Eye (tissue), 1 donor: ENCODE measurements at places on chromosomes 7 and 10.
A peak's percentile ranks its signal among the peaks of the same experiment; 100 is the strongest.

GRCh38 chr10:88555190-88555908 lies 27.8 kb downstream of the RNLS start:
- no peak for DNase-seq

DNA sequence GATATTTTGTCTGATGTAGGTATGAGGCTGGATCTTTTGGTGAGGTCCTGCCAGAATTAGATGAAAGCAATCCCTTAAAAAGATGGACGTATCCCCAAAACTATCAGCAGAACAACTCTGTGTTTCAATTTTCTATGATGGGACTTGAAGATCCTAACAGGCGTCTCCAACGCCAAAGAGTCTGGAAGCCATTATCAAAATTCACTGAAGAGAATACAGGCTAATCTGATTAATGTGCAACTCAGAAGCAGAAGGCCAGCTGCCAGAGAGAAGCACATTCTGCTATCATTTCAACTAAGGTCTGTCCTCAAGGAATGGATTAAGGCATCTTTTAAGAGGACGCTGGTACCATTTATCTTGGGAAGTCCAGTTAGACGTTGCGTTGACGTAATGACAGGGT lies 119.7 kb downstream of the FGFR2 start:
- DNase-seq: peak; percentile 50

GRCh38 chr7:7705318-7705717 lies 13.1 kb downstream of the RPA3 start:
- no peak for DNase-seq

GRCh38 chr7:2750004-2750407 lies 62.0 kb downstream of the AMZ1 start:
- no peak for DNase-seq

- DNase-seq: no peak
Observed at GRCh38 chr7:155182406-155182970, 112.4 kb downstream of the HTR5A start.

GRCh38 chr10:14563359-14563940 lies 211.2 kb downstream of the FAM107B start:
- no peak for DNase-seq

DNA sequence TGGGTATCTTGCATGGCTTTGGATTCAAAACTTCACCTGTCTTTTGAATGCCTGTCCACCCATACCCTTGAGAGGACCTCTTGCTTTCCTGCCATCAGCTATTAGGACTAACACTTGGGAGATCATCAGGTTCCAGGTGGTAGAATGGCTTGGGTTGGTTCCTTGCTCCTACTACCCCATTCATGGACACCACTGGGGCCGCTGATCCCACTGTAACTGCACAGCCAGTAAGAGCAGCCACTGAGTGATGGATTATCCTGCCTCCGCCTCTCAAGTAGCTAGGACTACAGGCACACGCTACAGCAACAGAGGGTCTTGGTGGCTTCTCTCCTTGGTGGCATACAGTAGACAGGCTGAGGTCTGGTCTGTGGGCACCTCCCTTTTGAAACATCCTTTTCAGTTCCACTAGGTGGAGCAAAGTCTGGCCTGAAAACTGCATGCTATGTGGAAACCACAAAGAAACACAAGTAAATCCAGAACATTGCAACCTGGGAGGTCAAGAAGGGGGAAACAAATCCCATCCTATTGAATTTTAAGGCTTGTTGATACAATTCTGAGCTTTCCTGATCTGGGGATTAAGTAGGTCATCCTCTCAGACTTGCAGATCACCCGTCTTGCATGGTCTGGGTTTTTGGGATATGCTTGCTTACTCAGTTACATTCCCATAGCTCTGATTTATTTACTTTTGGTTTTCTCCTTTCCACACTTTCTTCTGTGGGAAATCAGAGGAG lies 9.4 kb downstream of the WBP1L start:
- peak; percentile 67 for DNase-seq

DNA sequence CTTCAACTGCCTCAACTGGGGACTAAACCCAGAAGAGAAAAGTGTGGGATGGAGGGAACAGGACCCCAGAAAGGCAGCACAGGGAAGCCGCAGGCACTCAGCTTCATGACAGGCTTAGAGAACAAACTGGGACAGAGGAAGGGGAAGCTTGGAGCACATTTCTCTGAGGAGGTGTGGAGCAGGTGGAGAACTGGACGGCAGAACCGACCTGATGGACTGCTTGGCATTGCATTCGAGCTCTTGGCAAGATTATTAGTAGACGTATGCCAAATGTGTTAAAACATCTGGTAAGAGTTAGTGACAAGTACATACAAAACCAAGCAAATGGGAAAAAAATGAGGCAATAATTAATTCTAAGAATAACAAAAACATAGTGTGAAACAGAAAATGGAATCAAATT lies 335.7 kb downstream of the SFMBT2 start:
- DNase-seq: peak; percentile 46

- DNase-seq: no peak
Observed at GRCh38 chr7:81143856-81144255, 225.0 kb upstream of the SEMA3C start.

- peak; percentile 91 for DNase-seq
Observed at GRCh38 chr7:22559829-22560489, 60.0 kb upstream of the STEAP1B start.

- no peak for DNase-seq
Observed at GRCh38 chr7:22624781-22625180, 102.2 kb upstream of the IL6 start.

DNA sequence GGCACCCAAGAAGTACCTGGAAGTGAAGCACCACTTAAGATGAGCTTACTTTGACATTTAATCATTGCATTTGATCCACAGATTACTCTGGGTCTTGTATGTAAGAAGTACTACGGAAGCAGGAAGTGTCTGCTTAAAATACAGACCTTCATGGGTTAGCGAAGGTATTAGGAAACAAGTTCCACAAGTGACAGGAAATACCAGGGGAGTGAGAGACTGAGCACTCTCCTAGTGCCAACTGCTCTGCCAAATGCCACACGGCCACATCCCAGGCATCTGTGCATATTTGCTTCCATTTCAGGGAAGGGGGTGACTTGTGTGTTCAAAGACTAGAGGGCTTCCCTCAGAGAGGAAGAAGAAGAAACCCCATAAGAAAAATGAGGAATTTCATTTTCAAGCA lies 57.2 kb upstream of the ANK3 start:
- no peak for DNase-seq

GRCh38 chr10:32982911-32983909 lies 25.2 kb upstream of the ITGB1 start:
- no peak for DNase-seq

DNA sequence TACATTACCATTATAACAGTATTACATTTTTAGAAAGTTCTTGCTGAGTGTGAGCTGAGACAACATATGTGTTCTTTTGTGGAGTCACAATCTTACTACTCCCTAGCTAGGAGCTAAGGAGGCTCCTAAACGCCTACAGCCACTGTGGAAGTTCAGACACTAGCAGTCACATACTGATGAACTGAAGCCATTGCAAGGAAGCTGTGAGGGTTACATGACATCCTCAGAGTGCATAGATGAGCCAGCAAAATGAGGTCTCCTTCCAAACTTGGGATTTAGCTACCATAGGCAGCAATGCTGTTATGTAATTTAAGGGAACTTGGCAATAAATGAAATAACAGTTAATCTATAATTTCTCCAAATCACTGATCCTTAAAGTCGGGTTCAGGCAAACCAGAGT lies 10.8 kb upstream of the ST7 start:
- DNase-seq: no peak

DNA sequence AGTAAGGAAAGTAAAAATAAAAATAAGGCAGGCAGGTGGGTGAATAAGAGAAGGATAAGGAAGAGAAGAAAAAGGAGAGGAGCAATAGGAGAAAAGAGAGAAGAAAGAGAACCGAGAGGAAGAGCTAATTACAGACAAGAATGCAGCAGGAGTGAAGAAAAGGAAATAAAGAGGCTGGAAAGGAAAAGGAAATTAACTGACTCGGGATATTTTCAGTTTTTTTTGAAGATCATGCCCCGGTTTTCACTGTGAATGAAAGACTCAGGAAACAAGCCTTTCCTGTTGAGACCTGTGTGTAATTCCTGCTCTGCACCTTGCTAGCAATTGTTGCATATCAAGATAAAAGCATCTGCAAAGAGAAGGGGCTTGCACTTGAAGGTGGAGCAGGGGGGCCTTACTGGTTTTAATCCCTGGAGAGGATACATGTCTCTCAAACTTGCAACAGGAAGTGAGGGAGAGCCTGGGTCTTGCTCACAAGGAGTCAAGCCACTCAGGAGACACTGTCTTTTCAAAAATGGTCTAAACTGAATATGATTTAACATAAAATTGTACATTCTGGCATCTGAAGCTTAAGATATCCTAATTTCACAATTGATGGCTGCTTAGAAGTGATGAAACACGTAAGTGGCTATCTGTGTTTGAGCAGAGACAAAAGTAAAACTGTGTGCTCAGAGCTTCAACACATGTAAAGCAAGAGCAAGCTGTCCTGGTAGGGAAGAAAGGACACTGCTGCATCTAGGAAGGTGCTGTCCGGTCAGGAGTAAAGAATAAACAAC lies 157.6 kb downstream of the FAM107B start:
- DNase-seq: no peak

DNA sequence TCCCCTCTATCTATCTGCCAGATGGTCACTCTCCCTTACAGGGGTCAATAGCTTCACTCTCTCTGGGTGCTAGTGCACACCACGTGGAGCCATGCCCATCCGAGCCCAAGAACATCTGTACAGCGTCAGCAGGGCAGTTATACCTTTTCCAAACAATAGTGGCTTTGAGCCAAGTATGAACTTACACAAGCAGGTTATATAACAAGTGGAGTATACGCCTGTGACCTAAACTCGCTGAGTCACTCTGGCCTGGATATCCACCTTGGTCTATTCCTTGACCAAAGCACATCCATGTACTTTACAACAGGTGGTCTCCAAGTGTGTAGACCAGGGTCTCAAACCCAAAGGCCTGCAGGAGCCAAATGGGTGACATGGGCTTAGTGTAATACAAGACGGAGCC lies 20.3 kb downstream of the PLAC9 start:
- no peak for DNase-seq

DNA sequence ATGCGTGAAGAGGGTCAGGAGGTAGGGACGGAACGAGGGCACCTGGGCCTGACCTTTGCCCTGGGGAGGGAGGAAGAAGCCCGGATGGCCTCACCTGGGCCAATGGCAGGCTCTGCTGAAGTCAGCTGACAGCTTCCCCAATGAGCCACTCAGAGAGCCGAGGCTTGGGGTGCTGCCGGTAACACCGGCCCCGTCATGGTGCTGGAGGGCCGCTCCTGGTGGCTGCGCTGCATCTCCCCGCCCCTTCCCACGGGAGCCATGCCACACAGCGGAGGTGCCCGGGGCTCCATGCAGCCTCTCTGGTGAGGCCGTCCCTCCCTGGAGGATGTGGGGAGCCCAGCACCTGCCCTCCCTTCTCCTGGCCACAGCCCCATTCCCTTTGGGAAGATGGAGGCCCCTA lies 17.6 kb upstream of the MICALL2 start:
- no peak for DNase-seq

DNA sequence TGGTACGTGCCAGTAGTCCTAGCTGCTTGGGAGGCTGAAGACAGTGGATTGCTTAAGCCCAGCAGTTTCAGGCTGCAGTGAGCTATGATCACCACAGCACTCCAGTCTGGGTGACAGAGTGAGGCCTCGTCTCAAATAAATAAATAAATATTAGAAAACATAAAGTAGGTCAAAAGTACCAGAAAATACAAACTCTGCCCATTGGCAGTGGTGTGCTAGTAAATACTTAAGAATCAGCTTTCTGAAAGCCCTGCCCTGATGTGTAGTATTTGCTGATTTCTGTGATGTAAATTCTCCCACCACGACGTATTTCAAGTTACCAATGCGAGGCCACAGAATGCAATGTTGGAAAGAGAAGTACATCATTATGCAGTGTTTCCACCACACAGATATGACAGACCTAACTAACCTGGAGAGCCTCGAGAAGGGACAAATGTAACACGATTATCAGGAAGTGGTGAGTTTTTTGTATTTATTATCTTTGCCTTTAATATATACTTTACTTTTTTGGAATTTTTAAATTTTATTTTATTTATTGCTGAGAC lies 11.8 kb upstream of the MAP3K8 start:
- no peak for DNase-seq

GRCh38 chr10:79129361-79129997 lies 60.7 kb downstream of the ZMIZ1 start:
- DNase-seq: peak; percentile 88

GRCh38 chr10:90788968-90789367 lies 68.9 kb downstream of the HTR7 start:
- no peak for DNase-seq

DNA sequence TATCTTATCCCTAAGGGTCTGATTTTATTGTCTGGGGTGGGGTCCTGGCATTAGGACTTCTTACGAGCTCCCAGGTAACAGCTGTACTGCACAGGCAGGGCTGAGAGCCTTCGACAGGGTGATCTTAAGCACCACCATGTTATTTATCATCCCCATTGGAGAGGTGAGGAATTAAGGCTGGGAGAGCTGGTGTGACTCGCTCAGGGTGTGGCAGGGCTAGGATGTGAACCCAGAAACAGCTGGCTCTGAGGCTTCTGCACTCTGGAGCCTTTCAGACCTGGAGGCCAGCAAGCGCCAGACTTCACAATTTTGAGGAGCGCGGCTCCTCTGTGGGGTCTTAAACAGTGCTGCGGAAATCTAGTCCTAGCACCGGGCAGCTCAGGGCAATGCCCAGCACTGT lies 27.4 kb upstream of the NDST2 start:
- no peak for DNase-seq

GRCh38 chr10:11515596-11516430 lies 95.6 kb downstream of the USP6NL start:
- DNase-seq: peak; percentile 80

GRCh38 chr10:27914888-27915287 lies 84.0 kb downstream of the ODAD2 start:
- DNase-seq: no peak

DNA sequence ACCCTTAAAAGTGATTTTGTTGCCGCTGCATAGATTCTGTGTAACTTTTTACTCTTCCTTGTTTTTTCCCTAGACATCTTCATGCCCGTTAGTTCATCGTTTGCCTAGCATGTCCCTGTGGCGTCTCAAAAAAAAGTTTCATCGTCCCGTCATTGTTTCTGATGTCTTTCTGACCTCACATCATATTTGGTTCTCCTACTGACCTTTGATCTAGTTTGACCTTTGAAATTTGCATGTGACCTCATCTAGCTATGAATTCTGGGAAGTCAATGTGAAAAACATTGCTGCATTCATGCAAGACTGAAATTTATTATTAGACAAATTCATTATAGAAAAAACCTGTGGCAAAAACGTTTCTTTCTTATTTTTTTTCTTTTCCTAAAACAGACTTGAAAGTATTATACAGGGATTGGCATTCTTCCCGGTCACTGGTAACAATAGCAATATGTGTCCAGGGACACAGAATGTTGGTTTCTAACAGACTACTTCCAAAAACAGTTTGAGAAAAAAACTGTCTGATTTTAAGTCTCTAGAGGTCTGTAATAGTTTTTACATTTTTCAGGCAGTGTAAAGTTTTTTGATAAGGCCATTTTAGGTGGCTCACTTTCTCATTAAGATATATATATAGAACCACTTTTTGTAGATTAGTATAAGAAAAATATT lies 280.9 kb downstream of the USP6NL start:
- peak; percentile 62 for DNase-seq

GRCh38 chr7:158648787-158649186 lies 55.8 kb downstream of the NCAPG2 start:
- DNase-seq: no peak
